ENCODE measurements at places on chromosomes 7 and 10.

DNA sequence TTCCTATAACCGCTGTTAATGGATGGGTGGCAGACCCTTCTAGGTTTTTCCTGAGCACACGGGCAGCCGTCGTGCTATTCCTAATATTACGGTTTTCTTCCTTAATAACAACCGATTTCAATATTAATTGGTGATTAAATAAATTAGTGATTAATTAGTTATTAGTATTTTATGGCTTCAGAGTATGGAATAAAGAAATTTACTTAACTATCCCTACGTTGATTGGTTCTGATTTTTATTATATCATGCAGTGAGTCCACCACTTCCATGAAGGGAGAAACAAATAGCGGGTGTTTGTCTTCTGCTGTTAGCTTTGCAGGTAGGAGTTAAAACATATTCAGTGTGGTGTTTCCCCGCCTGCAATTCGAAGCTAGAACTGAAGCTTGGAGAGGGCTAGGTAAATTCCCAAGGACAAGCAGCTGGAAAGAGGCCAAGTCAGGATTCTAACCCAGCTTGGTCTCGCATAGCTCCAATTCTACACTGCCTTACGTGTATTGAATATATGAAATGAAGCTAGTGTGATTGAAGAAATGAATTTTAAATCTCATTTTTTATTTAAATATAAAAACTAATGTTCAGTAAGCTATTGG, 928 bp upstream of the CSTF2T start:
- DNase-seq: no peak

DNA sequence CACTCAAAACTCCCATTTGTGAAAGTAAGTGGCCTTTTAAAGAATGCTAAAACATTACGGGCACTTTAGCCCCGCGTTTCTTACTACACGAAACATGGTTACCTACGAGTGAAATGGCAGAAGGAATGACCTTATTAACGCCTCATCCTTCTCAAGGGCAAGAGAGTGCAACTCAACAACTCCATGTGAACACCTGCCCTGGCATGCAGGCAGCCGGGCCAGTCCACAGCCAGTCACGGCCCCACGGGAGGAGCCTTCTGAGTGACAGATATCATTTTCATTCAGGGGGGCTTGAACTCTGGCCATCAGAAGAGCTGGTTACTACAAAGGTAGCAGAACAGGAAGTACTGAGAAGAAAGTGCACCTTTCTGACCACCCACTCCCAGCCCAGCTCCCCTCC, 236.1 kb downstream of the PTPRN2 start:
- DNase-seq: no peak

DNA sequence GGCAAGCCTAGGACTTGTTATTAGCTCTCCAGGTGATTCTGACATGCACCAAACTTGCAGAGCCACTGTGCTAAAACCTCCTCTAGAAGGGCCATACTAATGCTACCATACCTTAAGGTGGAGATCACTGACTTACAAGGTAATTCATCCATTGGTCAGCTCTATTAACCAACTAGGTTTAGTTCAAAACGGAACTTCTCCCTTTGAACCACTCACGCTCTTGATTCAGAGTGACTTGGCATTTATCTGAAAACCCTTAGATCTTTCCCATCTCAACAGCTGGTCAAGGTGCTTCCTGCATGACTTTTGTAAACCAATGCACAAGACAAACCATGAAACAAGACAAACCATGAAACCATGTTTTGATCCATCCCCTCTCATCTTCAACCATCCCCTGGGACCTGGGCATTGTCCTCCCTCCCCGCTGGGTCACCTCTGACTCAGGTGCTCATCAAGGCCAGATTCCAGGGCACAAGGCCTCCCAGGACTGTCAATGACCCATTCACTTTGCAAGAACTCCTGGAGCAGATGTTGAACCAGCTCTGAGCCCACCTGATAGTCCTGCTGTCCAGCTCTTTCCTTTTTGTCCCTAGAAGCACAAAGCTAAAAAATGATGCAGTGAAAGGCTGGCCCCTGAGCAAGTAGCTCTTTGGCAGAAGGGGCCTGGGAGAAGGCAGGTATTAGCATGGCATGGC, 18.8 kb downstream of the IMPDH1 start:
- DNase-seq: no peak

DNA sequence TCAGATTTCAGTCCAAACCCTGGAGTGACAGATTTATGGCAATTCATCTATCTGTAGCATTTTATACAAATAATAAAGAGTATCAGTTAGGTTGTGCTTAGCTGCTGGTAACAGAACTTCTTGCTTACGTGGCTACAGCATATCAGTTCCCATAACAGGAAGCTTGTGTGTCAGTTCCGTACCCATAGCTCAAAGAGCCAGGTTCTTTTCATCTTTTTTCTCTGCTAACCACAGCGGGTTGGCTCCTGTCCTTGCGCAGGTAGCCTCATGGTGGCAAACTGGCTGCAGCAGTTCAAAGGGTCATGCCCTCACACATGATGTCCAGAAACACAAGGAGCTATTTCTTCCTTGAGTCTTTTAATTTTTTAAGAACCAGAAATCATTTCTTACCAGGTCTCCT, 1041.8 kb downstream of the GATA3 start:
- no peak for DNase-seq

- no peak for DNase-seq
Observed at GRCh38 chr7:22793593-22794462, 28.8 kb downstream of the TOMM7 start.

GRCh38 chr10:3034616-3035015, 32.7 kb upstream of the PFKP start:
- no peak for DNase-seq

- DNase-seq: peak; percentile 66
Observed at GRCh38 chr7:2894118-2894940, 50.2 kb upstream of the GNA12 start.

DNA sequence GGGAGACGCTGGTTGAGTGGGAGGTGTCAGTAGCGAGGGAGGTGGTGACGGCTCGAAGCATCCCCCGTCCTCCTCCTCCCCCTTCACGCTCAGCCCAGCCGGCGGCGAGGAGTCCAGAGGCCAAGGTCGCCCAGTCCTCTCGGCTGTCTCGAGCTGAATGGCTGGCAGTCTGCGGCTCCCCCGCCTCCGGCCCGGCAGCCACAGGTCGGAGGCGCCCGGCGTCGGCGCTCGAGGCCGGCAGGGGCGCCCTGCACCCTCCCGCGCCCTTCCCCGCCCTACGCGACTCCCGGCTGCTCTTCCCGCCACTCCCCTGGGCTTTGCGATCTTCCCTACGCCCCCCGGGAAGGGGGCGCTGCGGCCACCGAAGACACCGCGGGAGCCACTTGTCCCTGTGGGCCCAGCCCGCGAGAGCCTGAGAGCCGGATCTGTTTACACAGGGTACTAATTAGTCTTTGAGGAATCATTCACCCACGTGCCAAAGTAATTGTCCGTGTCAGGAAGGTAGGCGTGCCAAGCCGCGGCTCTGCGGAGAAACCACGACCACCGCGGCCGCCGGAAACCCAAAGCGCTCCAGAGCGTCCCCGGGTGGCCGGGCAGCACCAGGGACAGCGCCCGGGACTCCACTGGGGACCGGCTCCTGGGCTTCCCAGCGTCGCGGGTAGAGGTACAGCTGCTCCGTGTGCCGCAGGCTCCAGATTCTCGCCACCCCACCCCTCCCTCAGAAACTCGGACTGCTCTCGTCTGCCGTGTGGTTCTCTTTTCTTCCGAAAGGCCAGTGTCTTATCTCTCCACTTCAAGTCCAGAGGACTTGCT, at the start of gene NXPH1:
Gene NXPH1, plus strand, starts transcription at position 133 of the 813 bp plus-strand sequence.
- DNase-seq: no peak

- no peak for DNase-seq
Observed at GRCh38 chr7:85426487-85426960, 239.7 kb upstream of the SEMA3D start.

DNA sequence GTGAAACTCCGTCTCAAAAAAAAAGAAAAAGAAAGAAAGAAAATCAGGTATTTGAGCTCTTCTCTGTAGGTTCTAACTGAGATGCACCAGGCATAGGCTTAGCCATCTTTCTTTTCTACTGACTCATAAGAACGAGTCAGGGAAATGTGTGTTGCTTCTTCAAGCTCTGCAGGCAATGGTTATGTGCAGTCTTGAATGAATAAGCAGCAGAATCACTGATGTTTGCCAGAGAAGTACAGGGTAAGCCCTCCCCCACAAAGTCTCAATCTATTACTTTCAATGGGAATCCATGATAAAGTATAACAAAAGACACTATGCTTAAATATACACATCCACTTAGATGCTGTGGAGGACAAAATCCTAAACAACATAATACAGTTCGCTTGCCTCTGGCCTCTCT, 239.2 kb downstream of the PARD3 start:
- DNase-seq: no peak

- DNase-seq: no peak
Observed at GRCh38 chr7:38760226-38760625, 129.1 kb upstream of the AMPH start.

- DNase-seq: no peak
Observed at GRCh38 chr7:35701287-35701900, 6.5 kb upstream of the HERPUD2 start.

GRCh38 chr10:33333260-33334101, 986 bp downstream of the NRP1 start:
- DNase-seq: no peak

DNA sequence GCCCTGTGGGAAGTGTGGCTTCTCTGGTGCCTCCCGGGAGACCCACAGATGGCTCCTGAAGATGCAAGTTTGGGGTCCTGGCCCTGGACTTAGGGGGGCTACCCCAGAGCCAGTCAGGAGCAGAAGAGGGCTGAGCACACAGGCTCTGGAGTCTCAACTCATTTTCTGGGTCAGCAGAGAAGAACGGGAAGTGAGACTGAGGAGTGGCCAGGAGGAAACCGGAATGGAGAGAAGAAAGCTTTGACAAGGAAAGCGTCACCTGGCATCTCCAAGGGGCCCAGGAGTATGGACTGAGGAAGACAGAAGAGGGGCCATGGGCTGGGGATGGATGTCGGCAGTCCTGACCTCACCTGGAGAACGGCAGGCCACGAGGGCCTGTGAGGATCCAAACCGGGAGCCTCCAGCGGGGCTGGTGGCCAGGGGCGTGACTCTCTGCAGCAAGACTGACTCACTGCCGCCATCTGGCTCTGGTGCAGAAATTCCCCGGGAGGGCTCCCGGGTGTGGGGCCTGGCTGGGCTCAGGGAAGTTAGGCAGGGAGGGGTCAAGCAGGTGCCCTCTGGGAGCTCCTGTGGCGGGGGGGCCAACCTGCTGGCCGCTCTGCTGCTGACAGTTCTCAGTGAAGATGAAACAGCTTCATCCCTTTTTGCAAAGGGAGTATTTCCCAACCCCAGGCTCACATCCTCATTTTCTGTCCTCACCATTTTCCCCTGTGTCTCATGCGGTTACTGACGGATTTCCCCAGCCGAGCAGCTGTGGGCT, 23.6 kb downstream of the DAGLB start:
- no peak for DNase-seq

DNA sequence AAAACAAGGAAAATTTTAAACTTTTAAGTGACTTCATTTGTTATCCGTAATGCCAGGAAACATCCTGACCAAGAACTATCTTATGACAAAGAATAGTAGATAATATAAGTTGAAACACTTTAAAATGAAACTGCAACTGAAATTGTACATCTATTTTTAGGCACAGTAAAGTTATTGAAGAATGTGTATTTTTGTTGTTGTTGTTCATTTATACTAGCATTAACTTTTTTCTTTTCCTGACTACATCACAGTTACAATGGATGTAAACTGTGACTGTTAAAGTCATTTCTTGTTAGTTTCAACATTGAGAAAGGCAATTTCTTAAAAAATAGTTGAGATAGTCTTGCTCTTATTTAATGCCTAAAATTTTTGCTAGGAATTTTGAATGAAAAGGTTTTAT, 2.6 kb downstream of the CPED1 start:
- DNase-seq: no peak

GRCh38 chr10:6142644-6143043, 53.8 kb downstream of the RBM17 start:
- DNase-seq: no peak

Measured in activated T-cell treated with anti-CD3 and anti-CD28 coated beads for 48 hours (primary cell).